Stimulated activated CD8-positive, alpha-beta memory T cell treated with anti-CD3 and anti-CD28 coated beads, Interleukin-15, amount 100 ng/mL, for 48 hours (primary cell): ENCODE measurements at places on chromosomes 7 and 10.

GRCh38 chr10:35387768-35388167 lies 51.5 kb downstream of the CCNY start:
- DNase-seq, result no peak

DNA sequence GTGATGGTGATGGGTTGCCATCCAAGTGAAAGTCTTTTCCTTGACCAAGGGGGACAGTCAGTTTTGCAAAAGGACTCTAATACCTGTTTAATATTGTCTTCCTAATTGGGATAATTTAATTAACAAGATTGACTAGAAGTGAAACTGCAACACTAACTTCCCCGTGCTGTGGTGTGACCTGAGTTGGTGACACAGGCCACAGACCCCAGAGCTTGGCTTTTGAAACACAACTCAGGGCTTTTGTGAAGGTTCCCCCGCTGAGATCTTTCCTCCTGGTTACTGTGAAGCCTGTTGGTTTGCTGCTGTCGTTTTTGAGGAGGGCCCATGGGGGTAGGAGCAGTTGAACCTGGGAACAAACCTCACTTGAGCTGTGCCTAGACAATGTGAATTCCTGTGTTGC lies 6.9 kb downstream of the PPIF start:
- DNase-seq, result no peak

DNA sequence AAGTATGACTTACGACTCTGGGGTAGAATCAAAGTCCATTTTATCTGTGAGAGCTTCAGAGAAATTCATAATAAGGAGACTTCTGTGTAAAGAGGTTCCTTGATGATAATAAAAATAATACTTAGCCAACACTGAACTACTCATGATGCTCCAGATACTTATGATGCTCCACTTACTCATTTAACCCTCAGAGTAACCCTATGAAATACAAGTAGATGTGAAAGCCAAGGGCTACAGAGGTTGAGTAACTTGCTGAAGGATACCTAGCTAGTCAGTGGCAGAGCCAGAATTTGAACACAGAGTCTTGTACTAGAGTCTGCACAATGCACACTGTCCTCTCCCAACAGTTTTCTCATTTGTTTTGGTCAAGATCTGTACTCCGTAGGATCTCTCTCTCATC lies 89.5 kb downstream of the HECW1 start:
- DNase-seq, result no peak

GRCh38 chr7:125119559-125120115 lies 190.0 kb upstream of the POT1 start:
- DNase-seq, result no peak
